ENCODE measurements at places on chromosomes 6 and 20.

DNA sequence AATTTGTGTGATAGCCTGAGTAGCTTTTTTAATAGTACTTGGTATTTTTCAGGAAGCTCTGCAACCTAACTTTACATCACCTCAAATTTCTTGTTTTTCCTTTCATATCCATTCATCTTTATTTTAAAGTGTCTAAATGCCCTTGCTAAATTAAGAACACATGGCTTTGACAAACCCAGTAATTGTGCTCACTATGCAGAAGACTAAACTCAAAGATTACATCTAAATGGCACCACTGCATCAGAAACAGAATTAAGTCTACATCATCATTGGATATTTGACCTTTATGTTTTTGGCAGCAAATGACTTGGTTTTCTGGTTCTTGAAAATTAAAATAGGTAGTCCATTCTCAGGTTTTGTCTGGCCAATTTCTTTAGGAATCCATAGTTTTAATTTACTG is 69.6 kb upstream of the HDGFL1 start:
- no peak for DNase-seq

DNA sequence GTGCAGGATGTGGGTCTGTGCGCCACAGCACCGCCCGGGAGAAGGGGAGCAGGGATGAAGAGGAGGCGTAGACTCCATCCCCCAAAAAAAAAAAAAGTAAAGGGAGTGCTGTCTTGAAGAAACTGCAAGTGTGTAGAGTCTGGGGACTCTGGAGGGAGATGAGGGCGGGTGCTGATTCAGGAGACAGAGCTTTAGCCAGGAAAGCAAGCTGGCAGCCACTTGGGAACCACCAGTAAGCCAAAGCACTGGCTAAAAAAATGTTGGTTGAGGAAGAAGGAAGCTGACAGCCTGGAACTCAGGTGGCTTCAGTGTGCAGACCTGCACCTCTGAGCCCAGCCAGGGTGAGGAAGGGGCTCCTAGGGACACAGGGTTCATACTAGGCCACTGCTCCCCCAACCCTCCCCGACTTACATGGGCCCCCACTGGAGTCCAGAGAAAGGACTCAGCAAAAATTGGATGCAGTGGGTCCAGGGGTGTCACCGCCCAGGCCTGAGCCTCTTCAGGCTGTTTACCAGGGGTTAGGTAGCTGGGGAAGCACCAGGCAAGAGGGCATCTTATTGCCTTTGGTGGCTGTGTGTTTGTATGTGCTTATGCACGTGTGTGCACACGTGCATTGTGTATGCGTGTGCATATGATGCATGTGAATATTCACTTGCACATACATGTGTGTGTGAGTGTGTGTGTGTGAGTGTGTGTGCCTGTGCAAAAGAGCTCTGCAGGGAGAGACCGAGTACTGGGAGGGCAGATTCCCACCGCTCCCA is 153.5 kb upstream of the MLN start:
- no peak for DNase-seq

- DNase-seq = no peak
Observed at GRCh38 chr6:168040856-168041496, 38.0 kb downstream of the FRMD1 start.

- DNase-seq = no peak
Observed at GRCh38 chr6:23929201-23929600, 196.8 kb upstream of the NRSN1 start.

DNA sequence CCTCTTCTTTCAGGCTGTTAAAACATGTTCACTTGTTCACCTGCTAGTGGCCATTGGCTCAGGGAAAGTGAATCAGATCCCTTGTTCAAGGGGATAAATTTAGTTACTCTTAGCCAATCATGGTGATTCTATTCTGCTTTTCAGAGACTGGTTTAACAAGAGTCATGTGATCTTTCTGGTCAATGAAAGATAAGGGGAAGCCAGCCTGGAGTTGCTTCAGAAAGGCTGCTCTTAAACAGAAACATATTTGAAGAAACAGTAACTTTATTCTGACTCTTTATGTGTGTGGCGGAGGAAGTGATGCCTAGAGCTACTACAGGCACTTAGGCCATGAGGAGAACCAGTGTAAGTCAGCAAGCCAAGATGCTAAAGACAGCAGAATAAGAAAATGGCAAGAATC is 28.1 kb upstream of the AHI1 start:
- no peak for DNase-seq

GRCh38 chr6:153023977-153024708 is 21.6 kb upstream of the MTRF1L start:
- DNase-seq = peak; percentile 46

GRCh38 chr6:135546680-135547418 is 49.3 kb upstream of the AHI1 start:
- no peak for DNase-seq

GRCh38 chr20:49132995-49133478 is 55.1 kb downstream of the STAU1 start:
- DNase-seq = peak; percentile 5

DNA sequence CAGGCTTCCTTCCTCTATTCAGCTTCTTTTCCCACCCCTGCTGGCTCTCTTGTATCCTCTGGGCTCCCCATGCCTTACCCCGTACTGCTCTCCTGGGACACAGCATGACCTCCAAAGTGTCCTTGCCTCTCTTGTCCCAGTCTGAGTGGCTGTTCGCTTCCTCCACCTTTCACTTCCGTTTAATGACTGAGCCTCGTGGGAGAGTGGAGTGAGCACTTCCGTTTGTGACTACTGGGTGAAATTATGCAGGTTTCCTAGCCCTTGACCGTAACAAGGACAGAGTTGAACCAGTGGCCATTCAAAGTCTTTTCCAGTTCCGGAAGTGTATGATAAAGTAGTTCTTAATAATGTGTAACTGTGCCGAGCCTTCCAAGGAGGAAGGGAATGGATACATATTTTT is 109.2 kb downstream of the ARID1B start:
- DNase-seq = no peak

DNA sequence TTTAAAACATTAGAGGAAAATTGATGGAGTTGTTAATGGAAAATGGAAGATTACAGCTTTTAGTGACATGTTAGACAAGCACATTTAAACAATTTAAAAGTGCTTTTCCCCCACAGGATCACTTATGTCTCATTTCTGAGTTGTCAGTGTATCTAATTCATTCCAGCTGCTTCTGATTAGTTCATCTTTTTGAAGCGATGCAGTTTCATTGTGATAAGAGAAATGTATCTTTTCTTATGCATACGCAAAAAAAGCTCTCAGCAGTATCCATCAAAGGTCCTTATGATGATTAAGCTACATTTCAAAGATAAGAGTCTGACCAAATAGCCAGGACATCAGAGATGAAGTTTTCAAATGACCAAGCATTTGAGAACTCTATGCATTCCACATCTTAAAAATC is 572.6 kb upstream of the SYNCRIP start:
- DNase-seq = no peak

GRCh38 chr6:119539066-119539746 is 189.6 kb upstream of the MAN1A1 start:
- DNase-seq = no peak

DNA sequence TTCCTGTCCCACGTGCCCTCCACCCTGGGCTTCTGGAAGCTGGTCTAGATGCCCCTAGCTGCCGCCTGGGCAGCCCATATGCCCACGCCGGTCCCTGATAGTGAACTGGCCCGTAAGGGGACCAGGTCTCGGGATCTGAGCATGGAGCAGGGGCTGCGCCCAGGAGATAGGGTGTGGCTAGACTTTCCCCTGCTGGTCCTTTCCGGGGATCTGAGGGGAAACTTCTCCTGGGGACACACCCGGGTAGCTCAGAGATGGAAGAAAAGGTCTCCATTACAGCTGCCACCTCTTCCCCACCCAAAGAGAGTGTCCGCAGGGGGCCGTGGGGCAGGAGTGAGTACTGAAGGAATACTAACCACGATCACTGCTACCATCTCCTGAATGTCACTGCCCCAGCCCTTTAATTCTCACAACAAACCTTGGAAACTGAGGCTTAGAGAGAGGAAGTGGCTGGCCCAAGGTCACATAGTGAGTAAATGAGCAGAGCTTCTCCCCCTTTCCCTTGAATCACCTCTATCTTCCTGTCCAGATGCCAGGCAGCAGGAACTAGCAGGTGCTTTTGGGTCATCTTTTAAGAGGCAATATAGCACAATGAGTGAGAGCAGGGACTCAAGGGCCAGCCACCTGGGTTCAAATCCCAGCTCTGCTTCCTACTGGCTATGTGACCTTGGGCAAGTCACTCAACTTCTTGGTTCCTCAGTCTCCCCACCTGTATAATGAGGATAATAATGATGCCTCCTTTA is 11.8 kb upstream of the CCN5 start:
- DNase-seq = no peak

DNA sequence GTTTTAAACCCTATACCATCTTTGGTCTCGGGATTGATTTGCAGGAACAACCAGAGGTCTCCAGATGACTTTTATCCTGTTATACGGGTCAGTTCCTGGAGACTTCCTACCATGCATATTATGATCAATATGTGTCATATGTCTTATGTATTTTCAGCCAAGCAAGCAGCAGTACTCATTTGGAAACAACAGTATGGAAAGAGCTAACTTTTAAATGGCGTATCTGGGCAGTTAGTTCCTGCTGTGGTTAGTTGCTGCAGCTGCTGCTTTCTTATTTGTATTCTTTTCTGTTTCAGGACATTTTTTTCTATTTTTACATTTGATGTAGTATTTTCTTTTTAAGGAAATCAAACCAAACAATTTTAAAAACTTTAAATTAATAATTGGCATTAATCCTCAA is 207.5 kb downstream of the MANEA start:
- no peak for DNase-seq

GRCh38 chr6:53487080-53487479 is 57.8 kb downstream of the GCLC start:
- no peak for DNase-seq

GRCh38 chr6:83313882-83314281 is 117.0 kb downstream of the ME1 start:
- no peak for DNase-seq

Data from activated CD4-positive, alpha-beta T cell treated with anti-CD3 and anti-CD28 coated beads for 4 hours (primary cell).